NCI-H2029 (cell line): ENCODE measurements at places on chromosomes 4 and X.

GRCh38 chrX:6095469-6095868, 133.2 kb downstream of the NLGN4X start:
- no peak for DNase-seq

GRCh38 chr4:94849901-94850300, 92.1 kb downstream of the BMPR1B start:
- DNase-seq = no peak

DNA sequence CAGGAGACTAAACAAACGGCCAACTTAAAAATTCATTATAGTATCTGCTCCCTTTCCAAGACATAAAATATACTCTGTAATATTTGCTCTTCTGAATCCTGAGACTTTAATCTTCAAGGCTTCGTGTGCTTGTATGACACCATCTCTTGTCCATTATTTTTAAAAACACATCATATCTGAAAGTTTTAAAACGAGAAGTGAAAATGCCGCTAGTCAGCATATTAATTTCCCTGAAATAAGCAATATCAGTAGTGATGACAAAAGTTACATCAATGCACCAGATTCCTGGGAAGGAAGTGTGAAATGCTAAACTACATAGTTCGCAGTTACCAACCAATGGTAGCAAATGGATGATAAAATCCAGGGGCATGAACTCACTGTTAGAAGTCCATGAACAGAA, 66.8 kb upstream of the EXOC1L start:
- no peak for DNase-seq

DNA sequence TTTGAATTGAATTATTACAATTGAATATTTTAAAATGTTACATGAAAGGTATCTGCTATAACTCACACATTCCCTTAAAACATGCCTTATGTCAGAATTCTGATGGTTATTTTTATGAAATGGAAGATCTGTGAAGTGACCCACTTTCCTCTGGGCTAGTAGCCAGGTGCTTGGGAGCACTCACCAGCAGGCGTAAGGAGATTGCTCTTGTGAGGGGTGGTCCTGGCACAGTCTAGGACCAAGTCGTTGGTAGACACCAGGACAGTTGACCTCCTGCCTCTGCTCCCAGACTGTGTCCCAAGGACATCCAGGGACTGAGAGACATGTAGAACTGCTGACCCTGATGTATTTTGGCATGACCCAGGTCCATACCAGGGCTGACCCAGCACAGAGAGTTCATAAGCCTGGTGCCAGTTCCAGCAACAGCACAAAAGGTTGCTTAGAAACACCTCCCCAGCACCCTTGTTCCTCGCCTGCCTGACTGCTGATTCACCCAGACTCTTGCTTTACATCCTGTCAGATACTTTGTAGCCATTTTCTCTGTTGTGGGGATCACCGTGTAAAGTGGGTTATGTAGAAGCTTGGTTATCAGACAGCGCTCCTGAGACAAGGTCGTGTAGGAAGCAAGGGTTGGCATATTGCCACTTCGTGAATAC, 48.5 kb downstream of the NELFA start:
- DNase-seq = no peak

GRCh38 chr4:1200425-1201035, 28.1 kb upstream of the SPON2 start:
- DNase-seq = no peak

- DNase-seq = no peak
Observed at GRCh38 chr4:3414421-3415279, 27.1 kb upstream of the HGFAC start.

DNA sequence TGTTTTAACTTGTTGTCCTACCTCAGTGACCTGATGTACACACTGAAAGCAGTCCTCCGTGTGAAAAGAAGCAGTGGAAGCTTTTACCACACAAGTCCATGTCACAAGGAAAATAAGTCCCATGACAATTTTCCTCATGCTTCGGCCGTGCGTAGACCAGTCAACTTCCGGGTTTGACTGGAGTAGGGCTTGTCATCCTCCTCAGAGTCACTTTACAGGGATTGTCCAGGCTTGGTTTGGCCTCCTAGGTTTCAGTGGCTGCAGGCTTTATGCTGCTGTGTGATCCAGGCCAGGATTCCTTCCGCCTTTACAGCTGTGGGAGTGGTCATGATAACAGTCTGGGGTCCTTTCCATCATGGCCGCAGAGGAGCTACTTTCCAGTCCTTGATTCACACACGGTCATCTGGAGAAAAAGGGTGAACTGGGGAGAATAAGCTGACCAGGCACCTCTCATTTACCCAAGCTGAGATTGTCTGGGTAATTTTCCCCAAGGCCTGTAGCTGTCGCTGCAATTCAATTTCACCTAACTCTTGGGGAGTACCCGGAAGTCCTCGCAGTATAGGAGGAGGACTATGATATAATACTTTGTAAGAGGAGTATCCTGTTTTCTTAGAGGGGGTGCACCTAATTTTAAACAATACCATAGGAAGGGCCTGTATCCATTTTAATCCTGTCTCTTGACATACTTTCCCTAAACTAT, 206.1 kb upstream of the KLF8 start:
- DNase-seq = no peak

DNA sequence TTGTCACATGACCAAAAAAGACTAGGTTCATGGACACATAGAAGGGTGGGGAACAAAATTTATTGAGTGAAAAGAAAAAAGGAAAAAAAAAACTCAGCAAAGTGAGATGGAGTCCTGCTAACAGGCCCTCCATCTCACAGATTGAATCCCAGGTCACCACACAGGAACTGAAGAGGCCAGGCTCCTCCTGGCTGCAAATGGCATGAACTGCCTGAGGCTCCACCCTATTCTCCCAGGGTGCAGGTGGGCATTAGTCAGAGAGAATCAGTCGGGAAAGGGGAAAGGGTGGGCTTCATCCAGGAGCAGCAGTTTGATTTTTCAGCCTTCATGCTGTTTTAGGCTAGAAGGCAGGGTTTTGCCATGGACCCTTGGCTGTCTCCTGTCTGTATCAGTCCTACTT, 128.5 kb upstream of the GRID2 start:
- no peak for DNase-seq

DNA sequence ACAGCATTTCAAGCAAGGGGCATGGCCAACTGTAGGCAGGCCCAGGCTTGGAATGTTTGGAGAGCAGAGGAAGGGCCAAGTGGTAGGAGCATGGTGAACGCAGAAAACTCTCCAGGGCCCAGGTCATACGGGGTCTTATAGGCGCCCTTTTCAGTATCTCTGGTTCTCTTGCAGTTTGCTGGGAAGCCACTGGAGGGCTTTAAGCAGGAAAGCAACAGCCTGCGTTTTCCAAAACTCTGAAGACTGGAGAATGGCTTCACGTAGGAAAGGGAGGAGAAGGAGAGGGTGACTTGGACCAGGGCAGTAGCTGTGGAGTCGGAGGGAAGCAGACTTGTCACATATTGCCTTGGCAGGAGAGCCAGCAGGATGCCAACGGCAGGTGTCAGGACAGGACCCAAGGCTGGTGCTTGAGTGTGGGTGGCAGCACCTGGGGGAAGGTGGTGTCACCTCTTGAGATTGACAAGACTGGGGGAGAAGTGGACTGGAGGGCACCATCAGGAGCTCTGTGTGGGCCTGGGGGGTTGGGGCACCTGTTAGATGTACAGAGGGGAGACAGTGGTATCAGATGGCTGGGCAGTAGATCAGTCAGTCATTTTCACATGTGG, 21.9 kb downstream of the TKTL1 start:
- no peak for DNase-seq

- no peak for DNase-seq
Observed at GRCh38 chrX:9905288-9905687, 61.9 kb upstream of the CLDN34 start.
